B cell (primary cell): ENCODE measurements at places on chromosomes 3 and 15. TPM values are rescaled to one million over a fixed set of nuclear protein-coding genes. Genes with fewer than 3 reads are reported as not detected.

GOLGA8T gene
- total RNA-seq = 0.71 TPM in 1 of 2 replicates, not detected in the other

KLHL25 gene
- total RNA-seq = 3.3 and 3.9 TPM in 2 replicates

DNA sequence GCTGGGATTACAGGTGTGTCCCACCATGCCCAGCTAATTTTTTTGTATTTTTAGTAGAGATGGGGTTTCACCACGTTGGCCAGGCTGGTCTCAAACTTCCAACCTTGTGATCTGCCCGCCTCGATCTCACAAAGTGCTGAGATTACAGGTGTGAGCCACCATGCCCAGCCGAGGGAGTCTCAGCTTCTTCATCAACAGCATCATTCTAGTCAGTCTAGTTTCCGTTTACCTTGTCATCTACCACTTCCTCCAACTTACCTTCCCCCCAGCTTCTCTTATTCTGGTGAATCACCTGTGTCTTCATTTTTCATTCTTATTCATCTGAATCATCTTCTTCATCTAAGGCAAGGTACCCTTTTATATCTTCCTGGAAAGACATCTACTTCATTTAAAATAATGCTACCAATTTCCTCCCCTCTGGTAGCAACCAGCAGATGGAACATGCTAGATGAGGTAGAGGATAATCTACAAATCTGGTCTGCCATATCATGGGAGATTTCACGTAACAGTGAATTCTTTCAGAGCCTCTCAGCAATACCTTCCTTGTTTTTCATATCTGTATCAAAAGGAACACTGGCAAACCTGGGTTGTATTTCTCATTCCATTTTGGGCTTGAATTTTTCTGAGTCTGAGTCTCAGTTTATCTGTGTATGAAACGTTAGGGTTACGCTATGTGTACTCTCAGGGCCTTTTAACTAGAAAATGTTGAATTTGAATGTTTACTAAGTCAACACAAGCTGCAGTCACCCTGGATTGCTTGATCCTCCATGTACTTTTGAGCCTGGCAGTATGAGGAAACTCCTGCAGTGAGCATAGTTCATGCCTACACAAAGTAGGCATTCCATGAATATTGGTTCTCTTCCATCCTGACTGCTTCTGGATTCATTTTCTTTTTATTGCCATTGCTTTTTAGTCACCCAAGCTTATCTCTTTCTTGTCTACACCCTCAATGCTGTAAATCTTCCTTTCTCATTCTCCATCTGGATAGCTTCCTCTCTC is 16.8 kb downstream of the LPP start:
- peak; percentile 51 for DNase-seq
- peaks cover 30% of the 10 kb centered on the region for H3K4me1 ChIP-seq
- H3K4me3 ChIP-seq = no peak overlapping the region
- H3K36me3 ChIP-seq = no peaks in the 10 kb centered on the region

DNA sequence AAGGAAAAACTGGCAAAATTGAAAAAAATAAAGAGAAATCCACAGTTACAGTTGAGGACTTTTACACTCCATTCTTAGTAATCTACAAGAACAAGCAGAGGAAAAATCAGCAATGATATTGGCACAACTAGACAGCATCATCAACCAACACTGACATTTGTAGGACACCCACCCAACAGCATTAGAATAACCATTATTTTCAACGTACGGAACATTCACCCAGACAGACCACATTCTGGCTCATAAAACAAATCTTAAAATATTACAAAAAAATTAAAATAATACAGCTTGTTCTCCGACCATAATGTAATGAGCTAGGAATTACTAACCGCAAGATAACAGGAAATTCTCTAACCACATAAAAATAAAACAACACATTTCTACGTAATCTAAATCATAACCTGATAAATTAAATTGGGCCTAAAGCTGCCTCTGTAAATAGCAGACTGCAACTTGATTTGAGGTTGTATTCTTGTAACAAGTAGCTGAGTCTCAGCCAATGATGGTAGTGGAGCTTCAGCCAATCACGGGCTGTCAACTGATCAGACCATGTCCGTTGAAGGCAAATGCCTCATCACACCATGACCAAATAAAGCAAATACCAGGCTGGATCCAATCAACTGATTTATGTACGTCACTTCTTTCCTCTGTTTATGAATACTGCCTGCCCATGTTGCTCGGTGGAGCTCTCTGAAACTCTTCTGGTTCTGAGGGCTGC is 9.2 kb downstream of the PLSCR4 start:
- no peak overlapping the region for H3K27ac ChIP-seq
- no peak for DNase-seq
- no peaks in the 10 kb centered on the region for H3K27me3 ChIP-seq

NSUN3 gene
- 23.5 and 25.7 TPM in 2 replicates for total RNA-seq

DNA sequence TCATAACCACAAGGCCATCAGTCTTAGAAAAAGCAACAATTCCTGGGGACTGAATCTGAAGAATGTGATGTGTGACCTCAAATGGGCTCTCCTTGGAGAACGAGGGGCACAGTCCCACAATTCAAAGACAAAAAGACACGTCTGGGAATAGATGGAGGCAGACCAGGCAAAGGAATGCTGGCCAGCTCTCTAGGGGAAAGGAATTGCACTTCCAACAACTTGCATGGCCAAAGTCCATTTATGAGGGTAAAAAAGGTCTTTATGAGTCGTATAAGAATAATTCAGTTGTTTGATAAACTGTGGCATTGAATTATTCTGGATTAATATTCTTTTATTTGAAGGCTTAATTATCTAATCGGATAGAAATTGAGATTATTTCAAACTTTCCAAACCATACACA is 180.5 kb upstream of the FEZF2 start:
- H3K36me3 ChIP-seq = no peaks in the 10 kb centered on the region
- H3K27ac ChIP-seq = no peak overlapping the region
- DNase-seq = no peak
- H3K4me3 ChIP-seq = no peak overlapping the region
- no peaks in the 10 kb centered on the region for H3K4me1 ChIP-seq
- no peaks in the 10 kb centered on the region for H3K27me3 ChIP-seq

DNA sequence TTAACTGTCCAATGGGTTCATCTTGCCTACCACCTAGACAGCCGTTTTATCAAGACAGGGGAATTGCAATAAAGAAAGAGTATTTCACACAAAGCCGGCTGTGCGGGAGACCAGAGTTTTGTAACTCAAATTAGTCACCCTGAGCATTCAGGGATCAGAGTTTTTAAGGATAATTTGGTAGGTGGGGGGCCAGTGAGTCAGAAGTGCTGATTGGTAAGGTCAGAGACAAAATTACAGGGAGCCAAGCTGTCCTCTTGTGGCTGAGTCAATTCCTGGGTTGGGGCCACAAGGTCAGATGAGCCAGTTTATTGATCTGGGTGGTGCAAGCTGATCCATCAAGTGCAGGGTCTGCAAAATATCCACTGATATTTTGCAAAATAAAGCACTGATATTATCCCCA is 29.9 kb upstream of the GPD1L start:
- peaks cover 26% of the 10 kb centered on the region for H3K4me1 ChIP-seq
- no peak for DNase-seq
- no peak overlapping the region for H3K27ac ChIP-seq
- no peak overlapping the region for H3K4me3 ChIP-seq
- no peaks in the 10 kb centered on the region for H3K27me3 ChIP-seq
- no peaks in the 10 kb centered on the region for H3K36me3 ChIP-seq

DNA sequence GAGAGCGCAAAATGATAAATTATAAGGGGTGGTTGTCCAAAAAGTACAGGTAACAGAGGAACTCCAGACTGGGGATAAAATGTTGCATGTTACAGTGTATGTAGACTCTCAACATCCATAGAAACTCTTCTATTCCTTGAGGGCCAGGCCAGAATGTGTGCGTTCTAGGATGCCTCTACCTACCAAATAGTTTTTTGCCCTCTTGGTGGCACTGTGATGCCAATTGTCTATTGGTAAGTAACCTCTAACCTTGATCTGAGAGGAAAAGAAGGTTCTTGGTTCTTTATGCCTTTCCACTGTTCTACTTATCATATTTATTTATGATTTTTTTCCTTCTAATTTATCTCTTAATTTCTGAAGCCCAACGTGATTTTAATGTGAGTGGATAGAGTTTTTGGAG is 424.6 kb downstream of the GRM7 start:
- H3K4me1 ChIP-seq = no peaks in the 10 kb centered on the region
- no peaks in the 10 kb centered on the region for H3K27me3 ChIP-seq
- no peaks in the 10 kb centered on the region for H3K36me3 ChIP-seq
- no peak overlapping the region for H3K27ac ChIP-seq
- no peak for DNase-seq

- no peak overlapping the region for H3K4me3 ChIP-seq
- H3K4me1 ChIP-seq = peaks cover 3% of the 10 kb centered on the region
- peak; percentile 77 for DNase-seq
Observed at GRCh38 chr15:79184465-79184892, 93.9 kb upstream of the RASGRF1 start.

DNA sequence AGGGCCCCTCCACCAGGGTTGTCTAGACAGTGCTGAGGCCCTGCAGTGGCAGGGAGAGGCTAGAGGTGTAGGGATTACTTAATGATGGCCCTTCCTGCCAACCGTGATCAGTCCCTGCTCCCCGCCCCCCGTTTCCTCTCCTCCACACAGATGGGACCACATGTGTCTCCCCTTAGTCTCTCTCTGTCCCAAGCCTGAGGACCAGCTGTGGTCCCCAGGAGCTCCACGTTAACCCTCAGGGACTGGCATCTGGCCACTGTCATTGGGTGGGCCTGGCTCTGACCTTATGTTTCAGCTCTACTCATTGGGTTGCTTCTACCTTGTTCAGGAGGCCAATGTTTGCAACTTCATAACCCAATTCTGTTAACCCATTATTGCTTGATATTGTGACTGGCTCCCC is 6.0 kb upstream of the ALPK3 start:
- no peak for DNase-seq
- H3K4me1 ChIP-seq = no peaks in the 10 kb centered on the region
- H3K4me3 ChIP-seq = no peak overlapping the region
- H3K27ac ChIP-seq = no peak overlapping the region
- no peaks in the 10 kb centered on the region for H3K36me3 ChIP-seq

DNA sequence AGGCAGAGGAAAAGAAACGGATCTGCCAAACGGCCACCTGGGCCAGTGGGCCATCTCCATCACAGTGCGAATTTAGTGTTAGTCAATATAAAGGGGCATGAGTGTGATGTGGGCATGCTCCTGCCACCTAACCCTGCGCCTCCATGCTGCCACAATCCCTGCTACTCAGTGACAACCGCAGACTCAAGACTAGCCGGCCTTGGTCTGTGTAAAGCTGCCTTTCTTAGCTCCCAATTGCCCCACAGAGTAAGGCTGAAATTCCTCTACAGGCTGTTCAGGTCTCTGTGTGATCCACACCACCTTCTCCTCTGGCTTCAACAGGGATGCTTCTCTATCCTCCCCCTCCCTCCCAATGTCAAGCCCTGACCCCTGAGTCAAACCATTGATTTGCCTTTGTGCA is 269.7 kb downstream of the XXYLT1 start:
- no peak overlapping the region for H3K27ac ChIP-seq
- DNase-seq = no peak
- H3K4me1 ChIP-seq = peaks cover 21% of the 10 kb centered on the region
- H3K36me3 ChIP-seq = no peaks in the 10 kb centered on the region
- H3K4me3 ChIP-seq = no peak overlapping the region

DNA sequence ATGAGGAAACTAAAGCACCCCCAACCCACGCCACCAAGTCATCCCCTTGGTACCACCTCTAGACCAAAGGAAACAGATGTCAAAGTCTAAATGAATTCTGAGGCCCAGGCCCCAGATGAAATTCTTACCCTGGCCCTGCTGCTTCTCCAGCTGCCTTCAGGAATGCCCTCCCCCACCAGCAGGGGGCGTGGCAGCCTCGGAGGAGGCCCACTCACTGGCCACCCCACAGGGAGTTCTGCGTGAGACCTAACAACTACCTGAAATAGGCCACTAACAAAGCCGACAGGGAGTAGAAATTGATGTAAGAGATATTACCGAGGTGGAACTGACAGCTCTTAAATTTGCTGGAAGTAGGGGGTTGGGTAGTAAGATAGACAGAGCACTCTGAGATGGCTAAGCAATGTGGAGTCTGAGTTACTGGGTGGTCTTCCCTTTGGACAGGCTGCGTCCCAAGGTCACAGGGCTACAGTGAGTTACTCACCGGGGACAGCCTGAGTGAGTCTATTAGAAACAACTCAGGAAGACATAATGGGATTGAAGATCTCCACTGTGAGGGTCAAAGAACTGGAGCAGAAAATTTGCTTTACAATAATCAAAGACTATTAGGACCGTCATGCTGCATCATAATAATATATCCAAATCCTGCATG is 240.7 kb downstream of the SHOX2 start:
- H3K36me3 ChIP-seq = no peaks in the 10 kb centered on the region
- H3K4me1 ChIP-seq = no peaks in the 10 kb centered on the region
- no peaks in the 10 kb centered on the region for H3K27me3 ChIP-seq
- no peak overlapping the region for H3K4me3 ChIP-seq
- peak; percentile 17 for DNase-seq

HTR3E gene
- not detected in 2 replicates for total RNA-seq

GRCh38 chr3:100761951-100762350 is 52.7 kb downstream of the TFG start:
- no peak overlapping the region for H3K4me3 ChIP-seq
- H3K27ac ChIP-seq = no peak overlapping the region
- H3K36me3 ChIP-seq = no peaks in the 10 kb centered on the region
- no peak for DNase-seq
- H3K27me3 ChIP-seq = no peaks in the 10 kb centered on the region

ALCAM gene
- total RNA-seq = 23.8 and 25.5 TPM in 2 replicates

- no peaks in the 10 kb centered on the region for H3K27me3 ChIP-seq
- H3K27ac ChIP-seq = no peak overlapping the region
- DNase-seq = no peak
- no peaks in the 10 kb centered on the region for H3K4me1 ChIP-seq
Observed at GRCh38 chr3:140185375-140185774, 250.4 kb downstream of the CLSTN2 start.

GRCh38 chr3:49270156-49270500 is 6.9 kb downstream of the C3orf62 start:
- H3K36me3 ChIP-seq = peaks cover 3% of the 10 kb centered on the region
- DNase-seq = no peak
- H3K27me3 ChIP-seq = no peaks in the 10 kb centered on the region
- no peak overlapping the region for H3K4me3 ChIP-seq
- H3K27ac ChIP-seq = no peak overlapping the region

PRR20G gene
- not detected in 2 replicates for total RNA-seq

DNA sequence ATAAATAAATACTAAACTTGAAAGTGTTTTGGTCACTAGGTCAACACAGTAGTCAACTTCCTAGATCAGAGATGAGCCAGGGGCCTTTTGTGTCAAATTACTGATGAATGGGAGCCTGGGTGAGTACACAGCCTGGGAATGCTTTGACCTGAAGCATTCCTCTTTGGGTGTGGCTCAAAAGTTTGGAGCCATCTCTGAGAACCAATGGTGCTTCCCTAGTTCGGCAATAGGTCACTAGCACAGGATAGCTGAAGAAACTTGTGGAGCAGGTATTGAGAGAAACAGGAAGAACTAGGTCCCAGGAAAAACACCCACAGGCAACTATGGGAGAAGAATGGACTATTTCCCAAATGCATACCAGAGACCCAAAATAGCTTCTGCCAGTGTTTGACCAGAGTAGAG is 56.6 kb upstream of the PLXND1 start:
- H3K27me3 ChIP-seq = no peaks in the 10 kb centered on the region
- H3K36me3 ChIP-seq = no peaks in the 10 kb centered on the region
- DNase-seq = no peak
- no peaks in the 10 kb centered on the region for H3K4me1 ChIP-seq
- no peak overlapping the region for H3K27ac ChIP-seq

C2CD4A gene
- total RNA-seq = not detected in 2 replicates

CDC25A gene
- 0.07 and 0.53 TPM in 2 replicates for total RNA-seq
